ENCODE measurements at places on chromosomes 3 and 15.

DNA sequence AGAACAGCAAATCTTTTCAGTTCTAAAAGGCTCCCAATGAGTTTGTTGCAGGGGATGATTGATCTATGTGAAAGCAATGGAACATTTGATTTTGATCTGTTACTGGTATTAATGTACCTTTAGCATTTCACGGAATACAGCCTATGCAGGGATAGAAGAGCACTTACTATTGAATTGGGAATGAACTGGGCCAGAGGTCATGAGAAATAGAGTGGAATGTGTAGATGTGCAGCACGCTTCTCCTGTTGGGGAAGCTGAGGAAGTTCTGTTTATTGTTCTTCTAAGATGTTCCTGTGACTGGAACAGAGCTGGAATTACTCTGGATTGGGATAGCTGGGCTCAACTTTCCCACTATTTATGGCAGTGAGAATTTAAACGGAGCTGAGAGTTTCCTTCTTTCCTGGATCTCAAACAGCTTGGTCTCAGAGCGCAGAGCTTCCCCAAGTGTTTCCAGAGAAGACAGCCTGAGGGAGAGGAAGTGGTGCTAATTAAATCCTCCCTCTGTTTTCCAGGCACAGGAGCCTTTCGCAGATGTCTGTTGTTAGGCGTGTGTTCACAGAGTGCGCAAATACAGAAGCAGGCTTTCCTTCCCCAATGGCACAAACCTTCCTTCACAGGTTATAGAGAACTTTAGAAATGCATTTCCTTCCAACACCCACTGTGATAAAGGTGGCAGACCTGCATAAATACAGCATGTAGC, 32.5 kb downstream of the TPRG1 start:
- DNase-seq: no peak

DNA sequence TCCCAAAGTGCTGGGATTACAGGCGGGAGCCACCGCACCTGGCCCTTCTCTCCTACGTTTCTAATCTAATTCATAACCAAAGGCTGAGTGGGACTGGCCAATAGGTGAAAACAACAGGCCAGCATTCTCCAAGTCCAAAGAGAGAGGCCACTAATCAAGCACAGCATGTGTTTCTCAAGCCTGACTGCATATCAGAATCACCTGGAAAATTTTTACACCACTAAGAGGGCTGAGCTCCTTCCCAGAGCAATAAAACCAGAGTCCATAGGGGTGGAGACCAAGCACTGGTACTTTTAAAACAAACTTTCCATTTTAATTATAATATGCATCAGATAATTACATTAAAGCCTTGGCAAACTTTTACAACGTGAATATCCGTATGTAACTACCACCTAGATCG, 254.4 kb downstream of the OPA1 start:
- no peak for DNase-seq

GRCh38 chr15:69456208-69457166, 3.9 kb downstream of the RPLP1 start:
- DNase-seq: no peak

DNA sequence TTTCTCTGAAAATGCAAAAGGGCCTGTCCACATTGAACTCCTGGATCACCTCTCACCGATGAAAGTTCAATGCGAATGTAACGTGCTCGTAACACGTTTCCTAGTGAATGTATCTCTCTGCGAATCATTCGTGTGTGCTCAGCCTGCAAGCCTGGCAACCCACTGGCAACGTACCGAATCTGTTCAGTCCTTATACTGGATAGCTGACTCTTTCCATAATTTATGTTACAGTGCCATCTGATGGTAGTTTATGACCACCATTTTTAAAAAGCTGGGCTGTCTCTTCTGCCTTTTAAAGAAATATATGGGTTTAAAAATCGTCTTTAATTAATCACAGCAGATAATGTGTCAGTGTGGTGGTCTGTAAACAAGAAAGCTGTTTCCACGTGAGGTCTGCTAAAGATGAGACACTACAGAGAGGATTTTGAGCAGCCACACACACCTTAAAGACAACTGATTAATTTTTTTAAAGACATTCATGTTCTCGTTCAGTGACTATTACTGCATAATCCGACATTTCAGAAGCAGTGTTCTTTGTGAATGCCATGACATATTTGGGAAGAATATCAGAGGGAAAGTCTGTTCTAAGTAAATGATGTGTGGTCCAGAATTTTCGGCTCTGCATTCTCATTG, 69.4 kb upstream of the FOXP1 start:
- peak; percentile 34 for DNase-seq

GRCh38 chr3:116064646-116065045, 380.6 kb downstream of the LSAMP start:
- no peak for DNase-seq

DNA sequence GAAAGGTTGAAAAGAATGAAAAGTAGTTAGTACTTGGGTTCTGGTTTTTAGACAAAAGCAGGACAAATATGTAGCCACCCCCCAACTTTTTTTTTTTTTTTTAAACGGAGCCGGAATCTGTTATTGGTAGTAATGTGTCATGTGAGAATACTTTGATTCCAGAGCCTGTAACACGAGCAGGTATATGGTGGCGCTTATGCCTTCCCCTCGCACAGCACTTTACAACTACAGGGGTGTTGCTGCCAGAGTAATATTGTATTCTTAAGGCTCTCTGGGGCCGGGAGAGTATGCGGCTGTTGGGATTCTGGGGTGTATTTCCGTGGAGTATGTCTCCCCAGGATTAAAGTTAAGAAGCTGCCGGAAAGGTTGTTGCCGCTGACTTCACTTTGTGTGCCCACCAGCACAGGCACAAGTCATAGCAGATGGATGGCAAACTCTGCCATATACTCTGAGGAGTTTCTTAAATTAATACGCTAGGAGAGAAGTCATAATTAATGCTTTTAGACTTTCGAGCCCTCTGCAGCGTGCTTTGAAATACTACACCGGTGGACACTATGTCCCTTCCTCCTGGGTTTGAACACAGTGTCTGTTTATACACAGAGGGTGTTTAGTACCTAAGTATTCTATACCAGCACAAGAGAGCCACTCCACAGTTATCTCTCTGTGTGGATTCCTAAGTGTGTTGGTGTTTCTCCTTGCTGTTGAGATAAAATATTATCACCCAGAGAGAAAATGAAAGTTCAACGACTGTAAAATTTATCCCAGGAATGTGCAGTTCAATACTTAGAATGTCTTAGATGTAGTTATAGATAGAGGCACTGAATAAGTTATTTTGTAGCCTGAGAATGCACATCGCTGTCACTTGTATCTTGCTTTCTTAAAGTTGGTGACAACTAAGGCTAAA, 1.4 kb downstream of the MBNL1 start:
- peak; percentile 75 for DNase-seq

GRCh38 chr15:88624156-88624970, 3.2 kb downstream of the AEN start:
- DNase-seq: peak; percentile 52

GRCh38 chr15:60218256-60218655, 179.5 kb downstream of the ANXA2 start:
- no peak for DNase-seq

DNA sequence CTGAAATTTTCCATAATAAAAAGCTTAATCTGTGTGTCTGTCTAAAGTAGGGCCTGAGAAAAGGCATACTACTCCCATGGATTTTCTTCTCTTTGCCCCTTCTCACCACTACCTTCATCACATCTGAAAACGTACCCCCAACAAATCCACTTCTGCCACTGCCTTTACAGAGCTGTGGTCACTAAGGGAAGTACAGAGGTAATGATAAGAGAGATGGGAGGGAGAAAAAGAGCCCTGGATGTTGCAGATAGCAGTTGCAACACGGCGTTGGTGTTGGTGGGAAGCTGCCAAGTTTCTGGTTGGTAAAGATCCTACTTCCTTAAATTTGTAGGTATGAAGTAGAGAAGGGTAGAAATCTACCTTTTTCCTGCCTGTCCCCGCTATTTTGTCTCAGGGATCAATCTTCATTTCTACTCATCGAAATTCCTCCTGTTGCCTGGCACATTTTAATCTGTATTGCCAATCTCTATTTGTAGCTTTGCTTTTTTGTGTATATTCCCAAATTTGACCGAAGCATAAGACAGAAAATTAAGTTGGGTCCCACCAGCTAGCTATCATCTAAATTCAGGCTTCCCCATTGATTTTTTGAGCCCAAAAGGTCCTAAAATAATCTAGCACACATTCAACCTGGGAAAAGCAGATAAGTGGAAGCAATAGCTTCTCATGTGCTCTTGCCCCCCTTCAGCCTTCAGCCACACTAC, 102.9 kb downstream of the TFDP2 start:
- no peak for DNase-seq

- DNase-seq: no peak
Measured at GRCh38 chr15:86620641-86621349, 541.1 kb downstream of the AGBL1 start.

GRCh38 chr3:101868534-101869464, 19.5 kb downstream of the NFKBIZ start:
- no peak for DNase-seq
